A549 (cell line): ENCODE measurements at places on chromosomes 5 and 9. TPM values are rescaled to one million over a fixed set of nuclear protein-coding genes. Genes with fewer than 3 reads are reported as not detected.

- no peak for DNase-seq
Measured at GRCh38 chr5:80207832-80208231, 48.0 kb downstream of the SERINC5 start.

GRCh38 chr9:37953775-37954437 lies 50.0 kb upstream of the SLC25A51 start:
- DNase-seq = peak; percentile 88

- no peak for DNase-seq
Measured at GRCh38 chr9:27447031-27447683, 76.9 kb upstream of the IFNK start.

DNA sequence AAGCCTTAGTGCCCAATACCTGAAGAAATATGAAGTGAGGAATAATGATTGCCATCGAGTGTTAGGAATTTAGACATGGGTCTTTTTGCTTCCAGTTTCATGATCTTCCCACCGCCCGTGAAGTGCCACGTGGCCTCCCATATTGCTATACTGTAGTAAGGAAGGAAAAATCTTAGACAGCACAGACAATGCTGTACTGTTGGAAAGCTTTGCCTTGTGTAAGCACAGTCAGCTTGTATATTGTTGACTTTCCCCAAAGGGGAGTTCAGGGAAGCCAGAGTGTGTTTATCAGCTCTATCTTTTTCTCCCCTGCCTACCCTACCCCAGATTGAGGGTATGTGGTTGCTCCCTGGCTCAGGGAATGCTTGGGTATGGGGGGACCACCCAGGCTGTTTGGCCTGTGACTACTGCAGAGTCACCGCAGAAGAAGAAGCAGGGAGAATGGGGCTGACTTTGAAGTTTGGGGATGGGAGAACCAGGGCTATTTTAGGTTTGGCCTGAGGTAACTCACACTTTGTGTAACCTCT lies 161.8 kb upstream of the MEF2C start:
- no peak for DNase-seq

- DNase-seq = no peak
Measured at GRCh38 chr9:103941104-103941503, 153.0 kb upstream of the SMC2 start.

The WASHC1 gene
- 7.3 to 8.7 TPM (median 7.4 TPM) in 3 replicates for polyA plus RNA-seq

GRCh38 chr5:74538206-74538661 lies 102.3 kb downstream of the ENC1 start:
- peak; percentile 48 for DNase-seq

DNA sequence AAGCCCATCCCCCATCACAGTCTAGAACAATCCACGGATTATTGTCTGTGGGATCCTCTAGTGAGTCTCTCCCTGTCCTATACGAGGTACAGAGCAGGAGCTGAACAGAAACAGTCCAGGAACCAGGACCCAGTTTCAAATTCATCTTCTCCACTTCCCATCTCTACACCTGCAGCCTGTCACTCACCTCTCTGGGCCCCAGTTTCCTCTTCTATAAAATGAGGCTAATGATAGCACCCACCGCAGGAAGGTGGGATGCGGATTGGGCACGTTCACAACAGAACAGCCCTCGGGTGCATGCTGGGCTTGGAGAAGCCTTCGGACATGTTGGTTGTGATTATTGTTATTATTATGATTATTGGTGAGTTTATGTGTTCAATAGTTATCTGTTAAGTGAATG lies 78.5 kb downstream of the ANKRD33B start:
- no peak for DNase-seq

GRCh38 chr5:116076496-116076895 lies 8.3 kb upstream of the COMMD10 start:
- DNase-seq = no peak

DNA sequence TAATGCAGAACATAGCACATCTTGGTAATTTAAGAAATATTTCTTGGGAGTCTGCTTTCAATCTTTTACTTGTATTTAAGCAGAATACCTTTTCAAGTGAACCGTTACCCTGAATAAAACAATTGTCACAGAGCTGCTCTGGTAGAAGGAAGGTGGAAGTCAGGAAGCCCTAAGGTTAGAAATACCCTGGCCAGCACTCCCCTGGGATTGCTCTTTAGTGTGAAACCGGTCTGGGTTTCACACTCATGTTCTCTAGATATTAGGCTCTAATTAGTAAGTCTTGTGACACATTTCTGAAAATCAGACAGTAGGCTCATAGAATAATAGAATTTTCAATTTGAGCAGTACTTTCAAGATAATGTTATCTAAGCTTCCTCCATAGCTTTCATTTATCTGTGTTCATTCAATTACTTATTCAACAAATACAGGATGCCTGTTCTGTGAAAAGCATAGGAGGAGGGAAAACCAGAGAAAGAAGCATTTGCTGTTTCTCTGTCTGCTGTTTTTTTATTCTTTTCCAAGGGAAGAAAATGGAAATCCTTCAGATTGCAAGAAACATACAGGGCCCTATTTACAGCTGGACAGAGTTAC lies 825.5 kb downstream of the TLR4 start:
- DNase-seq = no peak

- DNase-seq = no peak
Measured at GRCh38 chr5:39219437-39219836, at the start of gene FYB1. Gene FYB1 (minus strand): TSS chr5:39219563. CDS start chr5:39202960, 16,603 bp downstream.

- no peak for DNase-seq
Measured at GRCh38 chr9:124622882-124623281, 115.7 kb upstream of the NR5A1 start.

DNA sequence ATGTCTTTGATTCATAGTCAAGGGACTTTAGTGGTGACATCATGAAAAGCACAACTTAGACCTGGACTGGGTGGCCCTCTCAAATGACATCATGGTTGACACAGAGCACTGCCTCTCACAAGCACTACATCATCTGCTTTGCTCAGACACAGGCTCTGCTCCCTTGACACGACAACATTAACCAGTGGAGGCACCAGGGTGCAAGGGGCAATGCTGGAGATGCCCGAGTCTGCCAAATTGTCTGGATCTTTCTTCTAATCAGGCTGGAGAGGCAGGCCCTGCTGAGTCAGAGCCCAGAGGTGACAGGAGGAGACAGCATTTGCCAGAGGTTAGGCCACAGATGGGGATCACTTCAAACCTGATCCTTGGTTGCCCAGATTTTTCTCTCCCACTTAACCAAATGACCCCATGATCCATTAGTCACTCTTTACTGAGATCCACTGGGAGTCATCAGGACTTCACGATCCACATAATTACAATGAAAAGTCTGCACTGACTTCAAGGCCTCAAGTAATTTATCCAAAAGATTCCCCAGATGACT lies 174.4 kb downstream of the SLIT3 start:
- DNase-seq = no peak

DNA sequence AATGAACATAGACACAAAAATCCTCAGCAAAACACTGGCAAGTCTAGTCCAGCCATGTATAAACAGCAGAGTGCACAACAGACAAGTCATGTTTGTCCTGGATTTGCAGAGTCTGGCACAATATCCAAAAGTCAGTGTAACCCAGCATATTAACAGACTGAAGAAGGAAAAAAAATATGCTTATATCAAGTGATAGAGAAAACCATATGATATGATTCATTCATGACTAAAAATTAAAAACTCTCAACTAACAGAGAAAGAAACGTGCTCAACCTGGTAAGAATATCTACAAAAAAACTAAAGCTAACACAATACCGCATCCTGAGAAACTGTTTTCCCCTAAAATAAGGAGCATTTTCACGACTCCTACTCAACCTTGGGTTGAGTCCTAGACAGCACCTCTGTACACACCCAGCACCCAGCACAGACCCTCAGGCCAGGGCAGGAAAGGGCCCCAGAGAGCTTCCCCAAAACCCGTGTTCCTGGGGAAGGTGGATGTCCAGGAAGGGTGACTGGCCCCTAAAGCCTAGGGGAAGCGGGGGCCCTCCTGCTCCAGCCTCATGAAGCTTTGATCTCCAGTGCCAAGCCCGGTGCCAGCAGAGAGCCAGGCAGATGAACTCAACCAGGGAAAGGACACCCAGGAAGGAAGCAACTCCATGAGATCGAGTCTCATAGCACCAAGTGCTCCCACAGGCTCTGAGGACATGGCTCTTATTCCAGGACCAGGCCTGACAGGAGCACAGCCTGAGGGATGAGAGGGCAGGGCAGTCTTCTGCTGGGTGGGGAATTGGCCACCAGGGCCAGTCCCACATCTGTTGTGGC lies 38.9 kb downstream of the ADAMTS2 start:
- no peak for DNase-seq

GRCh38 chr9:135695036-135695435 lies 4.2 kb downstream of the SOHLH1 start:
- no peak for DNase-seq

GRCh38 chr5:113358696-113359095 lies 76.1 kb downstream of the TSSK1B start:
- DNase-seq = no peak

DNA sequence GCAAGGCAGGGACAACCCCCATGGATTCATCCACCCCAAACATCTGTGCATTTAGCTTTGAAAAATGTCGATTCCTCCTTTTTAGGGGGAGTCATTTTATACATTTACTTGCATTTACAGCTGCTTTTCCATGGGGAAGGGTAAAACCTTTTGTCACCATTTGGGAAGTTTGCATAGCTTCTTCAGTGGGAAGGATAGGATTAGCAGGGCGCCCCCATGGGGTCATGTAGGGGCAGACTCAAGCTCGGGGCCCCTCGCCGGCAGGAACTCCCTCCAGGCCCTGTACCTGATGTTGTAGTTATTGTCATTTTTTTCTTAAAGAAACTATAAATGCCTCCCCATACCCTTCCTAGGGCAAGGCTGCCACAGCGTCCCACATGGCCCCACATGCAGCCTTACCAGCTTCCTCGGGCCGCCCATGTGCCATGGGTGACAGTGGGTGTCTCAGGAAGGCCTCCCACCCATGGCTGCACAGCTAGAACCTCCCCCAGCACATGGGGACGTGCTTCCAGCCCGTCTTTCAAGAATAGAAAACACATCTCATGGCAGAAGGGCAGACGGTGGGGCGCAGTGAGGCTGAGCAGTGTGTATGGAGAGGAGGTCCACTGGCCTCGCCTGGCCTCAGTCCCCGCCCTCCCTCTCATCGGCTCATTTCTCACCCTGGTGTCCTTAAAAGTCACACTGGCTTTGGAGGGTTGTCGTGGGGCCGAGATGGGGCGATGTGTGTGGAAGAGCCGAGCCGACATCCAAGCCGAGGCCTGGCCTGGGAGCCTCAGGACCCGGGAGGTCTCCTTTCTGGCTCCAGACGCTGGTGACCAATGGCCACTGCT lies 76.1 kb upstream of the OTULINL start:
- DNase-seq = no peak

- DNase-seq = peak; percentile 24
Measured at GRCh38 chr5:11904265-11904906, at the start of gene CTNND2. Gene CTNND2 (minus strand): TSS chr5:11904446. CDS start chr5:11903853, 593 bp downstream.
